ENCODE measurements at places on chromosomes 6 and 20. TPM values are rescaled to one million over a fixed set of nuclear protein-coding genes. Genes with fewer than 3 reads are reported as not detected.

DNA sequence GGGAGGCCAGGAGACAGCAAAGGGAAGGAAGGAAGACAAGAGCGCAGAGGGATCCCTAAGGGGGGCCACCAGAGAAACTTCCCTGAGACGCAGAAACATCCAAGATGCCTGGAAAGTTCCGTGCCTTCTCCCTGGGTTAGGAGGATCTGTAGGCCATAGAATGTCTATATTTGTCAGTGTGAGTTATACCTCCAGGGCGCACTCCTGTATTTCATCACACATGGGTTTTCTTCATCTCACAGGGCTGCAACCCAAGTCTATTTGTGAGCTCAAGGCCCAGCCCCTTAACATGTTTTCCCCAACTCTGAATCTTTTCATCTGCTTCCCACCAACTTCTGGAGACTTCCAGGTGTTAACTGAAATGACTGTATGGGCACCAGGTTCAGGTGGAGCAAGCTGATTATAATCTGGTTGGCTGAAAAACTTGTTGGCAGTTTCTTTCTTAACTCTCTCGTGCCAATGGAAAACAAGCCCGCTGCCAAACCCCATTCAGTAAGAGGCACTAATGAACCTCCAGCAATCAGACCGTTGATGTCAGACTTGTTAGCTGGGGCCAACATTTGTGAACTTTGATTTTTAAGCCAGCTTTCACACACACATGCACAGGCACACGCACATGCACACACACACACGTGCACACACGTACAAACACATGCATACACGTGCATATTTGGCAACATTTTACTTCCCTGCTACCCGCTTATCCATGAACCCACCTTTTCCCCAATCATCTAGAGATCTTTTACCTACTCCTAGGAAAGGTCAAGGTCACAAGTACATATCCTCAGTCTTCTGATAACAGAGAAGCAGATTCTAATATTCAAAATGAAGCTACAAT, 247.5 kb upstream of the GMDS start:
- no peak for DNase-seq

GRCh38 chr6:31687860-31688693, 7.2 kb upstream of the LY6G5C start:
- no peak for DNase-seq

GRCh38 chr20:361561-361960, 14.7 kb downstream of the NRSN2 start:
- no peak for DNase-seq

GRCh38 chr6:170188571-170189001, 102.3 kb downstream of the DLL1 start:
- no peak for DNase-seq

DNA sequence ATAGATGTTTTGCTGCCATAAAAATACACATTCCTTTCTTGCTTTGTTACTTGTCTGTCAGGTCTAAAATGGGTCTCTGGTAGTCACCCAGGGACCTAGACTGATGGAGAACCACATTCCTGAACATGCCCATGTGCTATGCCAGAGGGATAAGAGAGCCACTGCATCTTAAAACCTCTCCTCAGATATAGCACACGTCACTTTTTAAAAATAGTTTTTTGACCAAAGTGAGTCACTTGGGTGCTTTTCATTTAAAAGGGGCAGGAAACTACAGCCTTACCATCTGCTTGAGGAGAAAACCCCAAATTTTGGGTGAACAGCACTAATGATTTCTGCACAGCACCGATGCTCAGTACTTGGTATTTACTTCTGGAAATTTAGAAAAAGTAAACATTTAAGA, 197.8 kb downstream of the OGFRL1 start:
- no peak for DNase-seq

DNA sequence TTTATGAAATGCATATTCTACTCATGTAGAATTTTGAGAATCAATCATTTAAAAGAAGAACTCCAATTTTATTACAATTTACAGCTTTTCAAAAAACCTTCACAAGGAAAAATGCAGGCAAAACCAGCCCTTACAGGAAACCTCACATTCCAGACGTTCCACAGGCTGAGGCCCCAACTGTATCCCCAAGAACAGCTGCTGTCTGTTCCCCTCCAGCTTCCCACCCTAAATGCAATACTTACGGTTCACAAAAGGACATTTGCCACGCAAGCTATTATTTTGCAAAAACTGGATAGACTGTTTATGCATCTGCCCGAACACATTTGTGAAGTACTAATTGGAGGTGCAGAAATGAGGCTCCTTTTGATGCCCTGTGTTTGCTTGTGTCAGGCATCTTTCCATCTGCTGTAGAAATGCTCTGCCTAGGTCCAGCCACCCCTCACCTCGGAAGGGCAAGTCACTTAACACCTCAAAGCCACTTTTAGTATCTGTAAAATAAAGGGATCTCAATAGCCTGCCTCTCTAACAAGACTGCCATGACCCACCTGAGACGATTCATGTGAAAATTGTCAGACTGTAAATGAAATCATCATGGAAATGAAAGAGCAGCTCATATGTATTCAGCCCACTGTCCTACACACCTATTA, 26.5 kb downstream of the PDE10A start:
- no peak for DNase-seq

- DNase-seq = no peak
These were observed 862.3 kb upstream of the CITED2 start for GRCh38 chr6:140236732-140237131.

DNA sequence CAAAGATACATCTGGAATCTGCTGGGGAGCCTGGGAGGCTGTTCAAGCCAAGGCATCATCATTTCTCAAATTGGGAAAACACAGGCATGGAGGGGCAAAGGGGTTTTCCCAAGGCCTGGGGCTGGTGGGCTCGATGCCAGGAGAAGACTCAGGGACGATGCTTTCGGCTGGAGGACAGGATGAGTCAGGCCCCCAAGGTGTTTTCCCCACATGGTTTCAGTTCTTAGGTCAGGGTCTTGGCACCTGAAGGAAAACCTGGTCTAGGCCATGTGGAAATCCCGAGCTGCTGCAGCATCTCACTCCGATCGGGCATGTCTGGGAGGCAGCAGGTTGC, 348.1 kb downstream of the CDC5L start:
- no peak for DNase-seq

- DNase-seq = no peak
These were observed 32.5 kb upstream of the SYNCRIP start for GRCh38 chr6:85675030-85675819.

GRCh38 chr6:35663447-35664235, 25.1 kb downstream of the FKBP5 start:
- DNase-seq = no peak

DNA sequence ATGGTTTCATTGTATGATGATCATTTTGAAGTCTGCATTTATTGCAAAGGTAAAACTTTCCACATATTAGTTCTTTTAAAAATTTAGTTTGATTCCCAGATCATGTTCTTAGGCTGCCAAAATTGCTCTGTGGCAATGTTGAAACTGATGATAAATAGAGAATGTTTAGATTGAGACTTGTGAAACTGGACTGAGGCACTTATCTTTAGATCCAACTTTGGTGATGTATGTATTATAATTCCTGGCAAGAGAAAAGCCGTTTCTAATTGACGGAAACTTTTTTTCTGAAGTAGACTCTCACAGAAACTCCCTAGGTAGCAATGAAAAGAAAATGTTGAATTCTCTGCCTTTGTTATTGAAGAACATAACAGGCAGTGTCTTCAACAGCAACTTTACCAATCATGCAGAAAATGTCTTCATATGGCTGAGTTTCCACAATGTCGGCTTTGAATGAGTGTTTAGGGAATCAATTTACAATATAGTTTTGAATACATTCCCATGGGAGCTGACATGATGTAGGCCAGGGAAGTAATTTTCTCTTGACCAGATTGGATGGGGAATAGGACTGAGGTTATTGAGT, 456.2 kb downstream of the CD109 start:
- DNase-seq = no peak

- DNase-seq = no peak
These were observed 20.1 kb downstream of the C6orf163 start for GRCh38 chr6:87364602-87365252.

- DNase-seq = no peak
These were observed 169.5 kb downstream of the SLC24A3 start for GRCh38 chr20:19381947-19382346.

DNA sequence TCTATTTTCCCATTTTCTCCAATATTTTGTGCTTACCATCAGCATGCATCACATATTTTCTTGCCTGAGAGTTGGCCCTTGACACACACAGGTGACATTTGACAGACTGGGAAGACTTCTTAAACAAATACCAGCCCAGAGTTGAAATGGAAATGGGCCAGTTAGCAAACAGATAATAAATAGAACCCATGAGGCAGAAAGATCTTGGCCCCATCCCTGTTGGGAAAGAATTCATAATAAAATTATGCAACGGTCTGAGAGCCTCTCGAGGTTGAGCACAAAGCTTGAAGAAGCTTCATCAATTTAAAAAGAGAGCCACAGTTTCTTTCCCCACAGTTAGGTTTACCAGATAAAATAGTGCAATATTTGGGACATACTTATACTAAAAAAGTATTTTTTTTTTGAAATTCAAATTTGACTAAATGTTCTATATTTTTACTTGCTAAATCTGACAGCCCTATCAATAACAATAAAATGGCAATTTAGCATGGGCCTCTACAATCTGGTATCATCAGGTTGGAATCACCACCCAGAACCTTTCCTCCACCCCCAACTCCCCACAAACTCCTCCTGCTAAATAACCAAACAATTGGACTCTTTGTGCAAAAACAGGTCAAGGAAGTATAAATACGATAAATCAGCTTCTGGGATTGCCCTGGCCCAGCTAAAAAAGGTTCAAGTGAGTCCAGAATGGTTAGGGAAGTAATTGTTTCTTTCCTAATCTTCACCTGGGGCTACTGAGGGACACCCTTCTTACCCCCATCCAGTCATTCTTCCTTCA, 129.8 kb downstream of the CD164 start:
- DNase-seq = no peak

DNA sequence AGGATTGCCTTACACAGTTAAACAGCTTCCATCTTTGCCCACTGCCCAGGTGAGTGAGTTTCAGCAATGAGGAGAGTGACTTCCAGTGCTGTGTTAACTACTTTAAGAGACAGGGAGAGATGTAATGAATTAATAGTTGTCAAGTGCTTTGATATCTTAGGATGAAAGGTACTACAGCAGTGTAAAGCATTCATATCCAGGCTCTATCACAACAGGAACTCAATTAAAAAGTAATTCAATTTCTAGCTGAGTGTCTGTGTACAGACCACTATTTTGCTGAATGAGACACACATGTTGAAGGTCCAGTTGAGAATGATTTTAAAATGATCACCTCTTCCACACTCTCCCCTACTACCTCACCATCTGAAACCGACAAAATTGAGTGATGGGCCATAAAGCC, 70.7 kb upstream of the BEND3 start:
- no peak for DNase-seq

GRCh38 chr20:34514897-34515483, 1.2 kb upstream of the DYNLRB1 start:
- no peak for DNase-seq

DNA sequence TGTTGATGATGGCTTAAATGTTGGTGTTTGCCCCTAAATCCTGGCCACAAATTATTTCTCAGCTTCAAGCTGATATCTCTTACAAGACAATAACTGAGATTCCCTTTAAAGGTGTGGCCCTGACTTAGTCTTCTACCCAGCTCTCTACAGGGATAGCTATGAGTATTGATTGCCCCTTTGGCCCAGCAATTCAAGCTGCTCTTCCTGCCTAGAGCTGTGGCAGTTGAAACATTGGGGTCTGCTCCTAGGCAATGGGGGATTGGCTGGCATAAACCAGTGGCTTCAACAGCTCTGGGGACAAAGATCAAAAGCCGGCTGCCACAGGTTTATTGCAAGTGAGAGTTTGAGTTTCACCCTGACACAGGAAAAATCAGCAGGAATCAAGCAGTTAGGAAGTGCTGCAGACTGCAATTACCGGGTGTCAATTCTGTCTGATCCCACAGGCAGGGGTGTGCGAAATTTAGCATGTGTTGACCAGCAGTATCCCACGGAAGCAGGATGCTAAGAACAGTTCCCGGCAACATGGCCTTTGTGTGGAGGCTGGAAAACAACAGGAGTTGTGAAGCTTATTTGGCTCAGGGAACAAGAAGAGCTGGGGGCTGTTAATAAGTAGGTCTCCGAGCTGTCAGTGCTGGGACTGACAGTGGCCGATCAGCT, 66.2 kb upstream of the IYD start:
- DNase-seq = no peak

DNA sequence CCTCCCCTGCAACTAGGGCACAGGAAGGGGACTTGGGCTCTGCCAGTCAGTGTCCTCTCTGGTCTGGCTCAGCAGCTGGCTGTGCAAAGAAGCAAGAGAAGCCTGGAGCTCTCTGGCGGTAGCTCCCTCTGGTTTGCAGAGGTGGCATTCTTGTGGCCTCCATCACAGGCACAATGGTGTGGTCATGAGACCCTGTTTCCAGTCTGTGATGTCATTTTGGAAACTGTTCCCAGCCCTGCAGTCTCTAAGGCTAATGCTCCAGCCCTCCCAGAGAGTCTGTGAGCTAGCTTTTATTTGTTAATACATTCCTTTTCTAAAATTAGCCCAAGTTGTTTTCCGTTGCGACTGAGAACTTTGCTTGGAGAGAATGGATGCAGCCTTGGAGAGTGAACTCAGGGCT, 69.5 kb upstream of the FOXQ1 start:
- DNase-seq = no peak

TMEM151B gene
- 0.10 TPM for total RNA-seq

PAX1 gene
- not detected for total RNA-seq

NHSL1 gene
- total RNA-seq = 1.4 TPM

C4A gene
- total RNA-seq = 4.6 TPM

RBPJL gene
- not detected for total RNA-seq

RAET1E gene
- not detected for total RNA-seq

UBD gene
- total RNA-seq = not detected

CRYBG1 gene
- 33.6 TPM for total RNA-seq

MEI4 gene
- total RNA-seq = not detected

SLC13A3 gene
- total RNA-seq = 0.47 TPM

SLC2A10 gene
- total RNA-seq = not detected

GPLD1 gene
- total RNA-seq = 7.3 TPM

NNAT gene
- total RNA-seq = 0.40 TPM

TFAP2D gene
- not detected for total RNA-seq

Measured in activated B cell treated with CpG ODN at 0.5 μM for 24 hours (primary cell).